Right renal cortex interstitium (tissue), 3 donors: ENCODE measurements at places on chromosomes 4 and X. TPM values are rescaled to one million over a fixed set of nuclear protein-coding genes. Genes with fewer than 3 reads are reported as not detected.

DNA sequence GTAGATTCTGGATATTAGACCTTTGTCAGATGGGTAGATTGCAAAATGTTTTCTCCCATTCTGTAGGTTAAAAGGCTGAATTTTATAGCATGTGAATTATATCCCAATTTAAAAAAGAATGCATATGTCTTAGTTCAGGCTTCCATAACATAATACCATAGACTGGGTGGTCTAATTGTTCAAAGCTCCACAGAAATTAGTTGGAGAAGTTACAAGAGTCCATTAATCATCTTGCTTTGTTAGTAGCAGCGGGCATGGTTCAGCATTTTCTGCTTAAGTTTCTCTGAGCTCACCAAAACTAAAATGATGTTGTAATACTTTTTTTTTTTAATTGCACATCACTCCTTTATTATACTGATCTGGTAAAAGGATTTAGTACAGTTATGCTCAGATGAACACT lies 1.8 kb downstream of the PGAM4 start:
- DNase-seq = no peak

The UGDH gene
- 98.2 TPM for polyA plus RNA-seq

- DNase-seq = no peak
These were observed 23.1 kb downstream of the SASH3 start for GRCh38 chrX:129802863-129803262.

- no peak for DNase-seq
These were observed 45.5 kb upstream of the HS3ST1 start for GRCh38 chr4:11474146-11474545.

GRCh38 chrX:132955690-132956089 lies 2.7 kb downstream of the HS6ST2 start:
- DNase-seq = no peak

The TXK gene
- 1.0 TPM for polyA plus RNA-seq

DNA sequence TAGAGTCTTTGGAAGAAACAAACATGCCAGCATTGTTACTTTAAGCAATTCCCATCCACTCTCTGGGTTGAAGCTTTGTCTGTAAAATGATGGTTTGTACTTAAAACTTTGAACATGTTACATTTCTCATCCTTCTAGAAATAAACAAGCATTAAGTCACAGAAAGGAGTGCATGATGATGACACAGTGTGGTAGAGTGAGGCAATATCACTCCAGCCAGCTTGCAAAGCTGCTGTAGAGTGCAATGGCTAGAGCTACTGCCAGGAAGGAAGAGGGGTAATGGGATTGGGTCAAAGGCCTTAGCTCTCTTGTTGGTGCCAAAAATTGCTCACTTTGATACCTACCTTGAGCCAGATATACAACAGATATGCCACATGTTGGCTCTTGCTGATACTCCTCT lies 12.3 kb upstream of the ENOX2 start:
- DNase-seq = no peak

The F8 gene
- 14.8 TPM for polyA plus RNA-seq

The SPIN2B gene
- 20.4 TPM for polyA plus RNA-seq

GRCh38 chr4:182809417-182810102 lies 107.6 kb downstream of the DCTD start:
- no peak for DNase-seq

DNA sequence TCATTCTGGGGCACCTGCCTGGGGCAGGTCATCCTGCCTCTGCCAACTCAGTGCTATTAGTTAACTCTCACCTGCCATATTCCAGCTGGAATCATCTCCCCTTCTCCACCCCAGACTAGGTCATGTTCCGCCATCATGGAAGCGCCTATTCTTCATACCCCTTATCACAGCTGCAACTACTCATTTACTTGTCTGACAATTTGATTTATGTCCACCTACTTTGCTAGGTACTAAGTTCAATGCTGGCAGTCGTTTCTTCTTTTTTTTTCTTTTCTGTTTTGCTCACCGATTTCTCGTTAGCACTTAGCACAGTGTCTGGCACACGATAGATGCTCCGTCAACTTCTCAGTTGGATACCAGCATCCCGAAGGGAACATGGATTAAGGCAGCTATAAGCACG lies 1.1 kb upstream of the FMR1 start:
- no peak for DNase-seq

DNA sequence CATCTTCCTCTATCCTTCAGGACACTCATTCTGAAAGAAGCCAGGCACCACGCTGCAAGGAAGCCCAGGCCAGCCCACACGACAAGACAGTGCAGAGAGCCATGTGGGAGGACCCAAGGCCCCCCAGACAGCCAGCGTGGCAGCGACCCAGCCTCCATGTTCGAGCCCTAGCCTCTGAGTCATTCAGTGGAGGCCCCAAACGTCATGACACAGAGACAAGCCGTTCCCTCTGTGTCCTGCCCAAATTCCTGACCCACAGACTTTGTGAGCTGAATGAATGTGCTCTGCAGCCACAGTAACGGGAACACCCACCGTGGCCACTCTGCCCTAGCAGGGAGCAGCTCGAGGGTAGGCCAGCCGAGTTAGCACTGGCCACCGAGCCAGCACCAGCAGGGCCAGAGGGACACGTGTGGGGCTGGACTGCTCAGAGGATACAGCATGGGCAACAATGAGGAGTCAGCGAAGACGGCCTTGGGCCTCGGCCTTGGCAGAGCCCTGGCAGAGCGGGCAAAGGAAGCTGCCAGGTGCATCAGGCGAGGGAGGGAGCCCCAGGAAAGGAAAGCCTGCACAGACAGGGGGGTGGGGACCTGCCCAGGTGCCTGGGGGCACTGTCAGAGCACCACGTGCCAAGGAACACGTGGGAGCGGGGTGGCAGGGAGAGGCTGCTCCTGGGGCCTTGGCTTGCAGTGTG lies 8.6 kb downstream of the BLOC1S4 start:
- no peak for DNase-seq

DNA sequence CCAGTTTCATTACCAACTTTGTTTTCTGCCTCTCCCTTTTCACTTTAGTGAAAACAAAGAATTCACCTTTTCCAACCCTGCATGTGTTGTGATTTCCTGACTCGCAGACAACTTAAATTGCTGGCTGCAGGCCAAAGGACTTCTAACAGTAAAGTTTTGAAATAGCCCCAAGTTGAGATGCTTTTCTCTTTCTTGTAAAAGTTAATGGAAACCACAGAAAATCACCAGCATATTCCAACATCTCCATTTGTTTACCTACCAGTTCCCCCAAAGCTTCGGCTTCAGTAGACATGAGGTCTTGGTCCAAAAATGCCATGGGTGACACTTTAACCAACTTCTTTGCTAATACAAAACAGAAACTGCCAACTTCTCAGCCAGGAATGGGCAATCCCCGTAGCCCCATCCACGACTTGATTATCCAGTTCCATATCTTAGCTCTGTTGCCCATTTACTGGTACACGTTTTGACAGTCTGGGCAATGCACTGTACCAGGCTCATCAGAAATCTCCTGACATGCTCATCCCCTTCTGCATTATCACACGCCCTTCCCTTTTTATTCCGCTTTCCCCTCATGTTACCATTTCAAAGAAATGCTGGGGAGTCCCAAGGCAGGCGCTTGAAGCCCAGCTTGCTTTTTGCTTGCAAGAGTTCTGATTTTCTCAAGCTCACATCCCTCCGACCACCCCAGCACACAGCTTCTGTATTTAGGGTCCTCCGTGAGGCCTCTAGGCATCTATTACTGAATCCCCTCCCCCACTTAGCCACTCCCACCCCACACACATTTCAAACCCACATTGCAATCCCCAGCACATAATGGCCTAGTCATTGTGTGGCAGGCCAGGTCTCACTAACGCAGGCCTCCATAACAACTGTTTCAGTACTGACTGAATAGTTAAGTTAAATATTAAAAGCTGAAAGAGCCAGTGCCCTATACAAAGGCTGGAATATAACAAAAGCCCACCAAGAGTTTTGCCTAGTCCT lies 137.9 kb upstream of the S100G start:
- DNase-seq = no peak

- no peak for DNase-seq
These were observed 12.1 kb downstream of the LARP7 start for GRCh38 chr4:112649055-112649408.

DNA sequence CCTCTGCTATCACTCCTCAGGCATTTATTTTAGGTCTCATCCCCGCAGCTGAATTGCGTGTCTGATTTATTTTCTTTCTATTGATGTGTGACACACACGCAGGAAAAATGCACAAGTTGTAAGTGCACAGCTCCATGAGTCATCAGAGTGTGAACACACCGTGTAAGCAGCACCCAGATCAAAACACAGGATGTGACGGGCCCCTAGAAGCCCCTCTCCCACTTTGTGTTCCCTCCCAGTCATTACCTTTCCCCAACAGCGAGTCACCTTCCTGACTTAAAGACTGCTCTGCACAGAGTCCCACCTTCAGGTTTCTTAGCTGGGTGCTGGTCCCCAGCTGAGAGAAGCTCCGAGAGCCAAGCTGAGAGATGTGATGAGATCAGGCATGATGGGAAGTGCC lies 436.7 kb downstream of the MID1IP1 start:
- no peak for DNase-seq

- no peak for DNase-seq
These were observed 32.7 kb downstream of the RUFY3 start for GRCh38 chr4:70754470-70754869.

DNA sequence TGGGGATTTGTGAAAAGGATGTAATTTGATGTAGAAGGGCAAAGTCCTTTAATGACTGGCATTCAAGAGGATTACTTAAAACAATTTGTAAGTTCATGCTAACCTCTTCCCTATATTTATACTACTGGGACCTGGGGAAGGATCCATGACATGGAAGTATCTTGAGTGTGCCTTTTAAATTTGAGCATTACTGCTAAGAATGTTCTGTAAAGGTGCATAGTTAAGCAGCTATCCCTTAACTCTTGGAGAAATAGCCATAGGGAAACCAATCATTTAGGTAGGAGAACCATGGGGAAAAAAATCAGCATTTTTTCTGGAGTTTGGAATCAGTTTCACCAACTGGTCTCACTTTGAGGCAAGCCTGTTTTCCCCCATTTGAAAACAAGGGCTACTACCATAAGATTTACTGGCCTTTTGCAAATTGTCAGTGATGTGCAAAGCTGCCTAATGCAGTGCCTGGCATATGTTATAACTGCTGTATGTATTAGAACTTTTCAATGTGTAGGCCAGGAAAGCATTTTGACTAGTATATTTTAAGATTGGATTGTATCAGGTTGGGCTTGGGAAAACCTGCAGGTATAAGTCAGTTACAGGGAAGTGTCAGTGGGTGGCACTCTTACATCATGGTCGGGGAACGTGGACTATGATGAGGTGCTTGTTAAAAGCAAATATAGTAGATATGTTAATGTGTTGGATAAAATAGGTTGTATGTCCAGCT lies 72.1 kb downstream of the PRSS12 start:
- DNase-seq = no peak

GRCh38 chr4:16492872-16493271 lies 266.6 kb upstream of the TAPT1 start:
- no peak for DNase-seq

GRCh38 chrX:99184153-99184552 lies 1225.9 kb downstream of the PCDH19 start:
- DNase-seq = no peak

The P2RY8 gene
- polyA plus RNA-seq = 1.5 TPM

DNA sequence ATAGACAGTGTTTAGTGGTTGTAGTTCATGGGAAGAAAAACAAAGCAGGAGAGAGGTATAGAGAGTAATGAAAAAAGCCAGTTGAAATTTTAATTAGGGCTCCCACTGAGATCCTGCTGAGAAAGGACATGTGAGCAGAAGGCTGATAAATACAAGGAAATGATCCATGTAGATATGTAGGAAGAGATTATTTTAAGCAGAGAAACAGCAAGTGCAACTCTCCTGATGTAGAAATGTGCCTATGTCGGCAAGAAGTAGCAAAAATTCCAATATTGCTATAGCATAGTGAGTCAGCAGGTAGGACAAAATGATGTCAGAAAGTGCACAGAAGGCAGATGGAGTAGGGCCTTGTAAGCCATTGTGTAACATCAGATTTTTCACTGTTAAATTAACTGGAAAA lies 1027.3 kb downstream of the PCDH18 start:
- DNase-seq = no peak

- DNase-seq = no peak
These were observed 43.1 kb downstream of the CXXC4 start for GRCh38 chr4:104451573-104451972.

GRCh38 chr4:10856271-10856782 lies 171.8 kb upstream of the CLNK start:
- no peak for DNase-seq

- no peak for DNase-seq
These were observed 39.6 kb downstream of the DGKK start for GRCh38 chrX:50430917-50431575.
